ENCODE measurements at places on chromosomes 7 and 10. TPM values are rescaled to one million over a fixed set of nuclear protein-coding genes. Genes with fewer than 3 reads are reported as not detected.

Gene ZNF365
- total RNA-seq, result 0.39 TPM

Gene UFSP1
- total RNA-seq, result 4.8 TPM

DNA sequence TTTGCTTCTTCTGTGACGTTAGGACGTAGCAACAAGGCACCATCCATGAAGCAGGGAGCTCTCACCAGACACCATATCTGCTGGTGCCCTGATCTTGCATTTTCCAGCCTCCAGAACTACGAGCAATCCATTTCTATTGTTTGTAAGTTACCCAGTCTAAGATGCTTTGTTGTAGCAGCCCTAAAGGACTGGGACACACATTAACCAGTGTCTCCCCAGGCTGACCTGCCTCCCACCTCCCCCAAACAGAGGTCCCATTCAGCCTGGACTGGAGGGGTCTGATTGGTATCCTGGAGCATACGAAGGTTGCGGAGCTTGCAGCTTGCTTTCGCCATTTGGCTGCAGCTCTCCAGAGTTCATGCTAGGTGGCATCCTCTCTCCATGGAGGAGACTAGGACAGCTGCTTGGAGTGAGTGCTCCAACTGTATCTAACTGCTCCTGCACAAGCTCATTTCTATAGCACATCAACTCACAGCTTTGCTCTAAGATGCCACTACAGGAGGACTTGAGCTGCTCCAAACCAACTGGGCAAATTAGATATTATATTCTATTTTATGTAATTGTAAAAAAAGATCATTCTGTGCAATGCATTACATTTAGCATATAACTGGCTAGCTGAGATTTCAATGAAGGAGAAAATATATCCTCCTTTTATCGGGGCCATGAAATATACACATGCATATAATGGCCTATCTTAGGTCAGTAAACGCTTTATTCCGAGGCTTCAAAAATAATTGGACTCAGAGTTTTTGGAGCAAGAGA is 8.0 kb upstream of the GRK5 start:
- DNase-seq, result peak; percentile 62
- H3K4me3 ChIP-seq, result no peak overlapping the region
- peaks cover 9% of the 10 kb centered on the region for H3K4me1 ChIP-seq

DNA sequence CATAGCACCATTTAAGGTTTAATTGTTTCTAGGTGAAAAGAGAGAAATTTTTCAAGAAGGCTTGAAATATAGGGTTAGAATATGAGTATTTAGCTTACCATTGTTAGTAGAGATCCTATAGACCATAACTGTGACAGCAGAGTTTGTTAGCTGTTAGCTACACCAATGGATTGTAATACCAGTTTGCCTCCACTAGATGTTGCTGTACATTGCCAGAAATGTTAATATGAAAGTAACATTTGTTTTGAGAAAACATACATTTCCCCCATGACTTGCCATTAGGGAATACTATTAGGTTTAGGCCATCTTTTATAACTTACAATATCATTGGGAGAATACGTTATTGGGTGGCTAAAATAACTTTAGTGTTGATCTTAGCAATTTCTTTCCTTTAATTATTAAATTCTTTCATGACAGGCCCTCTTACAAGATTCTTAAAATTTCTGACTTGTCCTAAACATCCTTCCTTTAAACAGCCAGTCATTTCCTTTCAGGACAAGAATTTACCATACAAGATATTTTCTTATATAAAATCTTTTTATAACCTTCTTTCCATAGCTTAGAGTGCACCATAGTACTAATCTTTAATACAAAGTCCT is 39.5 kb downstream of the ZNF117 start:
- H3K4me1 ChIP-seq, result no peaks in the 10 kb centered on the region
- H3K27me3 ChIP-seq, result peaks cover 19% of the 10 kb centered on the region
- DNase-seq, result no peak
- peaks cover 4% of the 10 kb centered on the region for H3K36me3 ChIP-seq
- H3K4me3 ChIP-seq, result no peak overlapping the region
- H3K27ac ChIP-seq, result no peak overlapping the region

GRCh38 chr10:98790817-98791216 is 344.1 kb upstream of the HPS1 start:
- H3K27ac ChIP-seq, result no peak overlapping the region
- DNase-seq, result no peak
- no peaks in the 10 kb centered on the region for H3K27me3 ChIP-seq
- peaks cover 7% of the 10 kb centered on the region for H3K4me1 ChIP-seq
- no peaks in the 10 kb centered on the region for H3K36me3 ChIP-seq

DNA sequence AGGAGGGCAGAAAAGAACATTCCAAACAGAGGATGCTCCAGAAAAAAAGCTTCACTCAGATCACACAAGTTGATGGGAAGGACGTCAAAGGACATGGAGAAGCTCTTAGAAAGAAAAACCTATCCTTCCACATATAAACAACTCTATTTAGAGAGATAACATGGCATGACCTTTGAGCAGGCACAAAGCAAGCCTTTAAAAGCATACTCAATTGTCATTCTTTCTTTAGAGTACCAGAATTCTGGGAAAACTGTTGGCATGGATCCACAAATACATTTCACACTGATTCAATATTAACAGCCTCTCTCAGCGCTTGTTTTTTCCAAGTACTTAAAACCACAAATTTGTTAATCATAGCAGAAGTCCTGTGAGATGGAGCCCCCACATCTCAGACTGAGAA is 7.3 kb upstream of the ABLIM1 start:
- peaks cover 20% of the 10 kb centered on the region for H3K4me1 ChIP-seq
- H3K36me3 ChIP-seq, result 0 out of 2 replicates have a peak, but pooled peaks cover 7% of the 10 kb centered on the region
- no peak overlapping the region for H3K27ac ChIP-seq
- DNase-seq, result no peak
- no peak overlapping the region for H3K4me3 ChIP-seq

GRCh38 chr7:149414171-149414570 is 46.7 kb downstream of the ZNF777 start:
- peaks cover 10% of the 10 kb centered on the region for H3K4me1 ChIP-seq
- peak overlapping the region; percentile 78 for H3K4me3 ChIP-seq
- no peak for DNase-seq
- no peaks in the 10 kb centered on the region for H3K36me3 ChIP-seq
- H3K27ac ChIP-seq, result no peak overlapping the region
- H3K27me3 ChIP-seq, result peaks cover 12% of the 10 kb centered on the region
